ENCODE measurements at places on chromosomes 5 and 9.

GRCh38 chr9:89641980-89642379 is 37.2 kb downstream of the GADD45G start:
- no peak for DNase-seq

- no peak for DNase-seq
Observed at GRCh38 chr9:116230051-116230632, 76.6 kb downstream of the PAPPA start.

GRCh38 chr5:173582216-173583111 is 34.0 kb downstream of the BOD1 start:
- no peak for DNase-seq

- DNase-seq, result no peak
Observed at GRCh38 chr5:110651507-110651906, 75.0 kb downstream of the TMEM232 start.

GRCh38 chr5:81315336-81315735 is 13.9 kb downstream of the ZCCHC9 start:
- DNase-seq, result no peak

Data from neural progenitor cell (in vitro differentiated cells).